Suprapubic skin (tissue), 4 donors: ENCODE measurements at places on chromosomes 11 and 22.
A peak's percentile ranks its signal among the peaks of the same experiment; 100 is the strongest.

DNA sequence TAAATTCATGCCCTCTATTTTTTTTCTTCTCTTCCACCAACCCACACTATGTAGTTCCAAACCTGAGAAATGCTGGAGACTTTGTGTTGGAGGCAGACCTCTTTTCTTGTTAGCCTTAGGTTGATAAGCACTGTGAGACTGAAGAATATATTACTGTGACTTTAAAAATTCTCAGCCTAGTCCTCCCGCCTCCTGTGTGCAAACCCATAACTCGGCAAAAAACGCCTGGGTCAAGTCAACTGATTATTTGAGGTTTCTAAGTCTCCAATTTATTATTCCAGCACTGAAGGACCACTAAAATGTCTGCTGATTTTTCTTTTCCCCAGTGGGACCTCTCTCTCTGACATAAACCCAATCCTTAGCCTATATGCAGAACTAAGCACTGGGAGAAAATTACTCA is 1946.0 kb upstream of the RAG2 start:
- no peak for DNase-seq
- no peaks in the 10 kb centered on the region for H3K36me3 ChIP-seq
- H3K27me3 ChIP-seq = no peaks in the 10 kb centered on the region
- no peak overlapping the region for H3K27ac ChIP-seq
- no peaks in the 10 kb centered on the region for H3K4me1 ChIP-seq
- no peak overlapping the region for H3K4me3 ChIP-seq

DNA sequence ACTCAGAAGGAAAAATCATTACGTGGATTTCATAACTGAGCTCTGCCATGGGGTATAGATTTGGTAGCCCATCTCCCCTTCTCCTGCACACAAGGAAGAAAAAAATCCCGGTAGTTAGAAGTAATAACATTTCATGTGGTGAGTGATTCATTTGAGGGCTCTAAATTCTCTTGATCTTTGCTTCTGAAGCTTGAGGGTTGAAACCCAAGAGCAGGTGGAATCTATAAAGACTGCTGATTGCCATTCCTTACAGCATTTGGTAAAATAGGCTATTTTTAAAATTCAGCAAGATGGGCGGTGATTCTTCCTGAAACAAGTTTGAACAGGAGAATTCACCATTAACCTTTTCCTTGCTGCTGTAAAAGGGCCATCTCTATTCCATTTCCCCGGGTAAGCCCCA is 266.1 kb downstream of the CADM1 start:
- no peaks in the 10 kb centered on the region for H3K4me1 ChIP-seq
- H3K4me3 ChIP-seq = no peak overlapping the region
- no peak for DNase-seq
- H3K27me3 ChIP-seq = no peaks in the 10 kb centered on the region

DNA sequence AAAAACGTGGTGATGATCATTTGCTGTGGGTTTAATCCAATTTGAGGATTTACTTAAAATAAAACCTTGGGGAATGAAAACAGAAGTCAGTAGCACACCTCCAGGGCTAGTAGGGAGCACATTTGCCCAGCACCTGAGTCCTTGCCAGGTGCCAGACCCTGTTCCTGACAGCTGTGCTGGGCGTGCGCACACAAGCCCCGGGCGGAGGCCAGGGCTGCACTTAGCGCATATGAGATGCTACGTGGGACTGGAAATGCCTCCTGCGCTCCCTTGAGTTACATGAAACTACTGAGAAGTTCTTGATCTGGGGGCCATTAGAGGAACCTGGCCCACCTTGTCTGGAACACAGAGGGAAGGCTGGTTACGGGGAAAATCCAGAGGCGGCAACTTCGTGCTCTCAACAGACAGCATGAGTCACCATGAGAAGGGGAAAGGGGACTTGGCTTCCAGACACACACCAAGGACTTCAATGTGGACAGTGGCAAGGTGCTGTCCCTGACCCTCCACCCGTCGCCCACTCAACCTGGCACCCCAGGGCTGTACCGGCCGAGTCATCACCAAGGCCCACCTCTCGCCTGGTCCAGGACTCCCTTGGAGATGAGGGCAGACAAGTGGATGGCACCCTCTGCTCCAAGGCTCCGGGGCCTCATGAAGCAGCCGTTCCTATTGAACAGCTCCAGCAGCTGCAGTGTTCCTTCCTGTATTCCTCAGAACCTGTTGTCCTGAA is 1468.6 kb downstream of the BRD1 start:
- H3K27ac ChIP-seq = no peak overlapping the region
- H3K36me3 ChIP-seq = no peaks in the 10 kb centered on the region
- DNase-seq = no peak
- peaks cover 23% of the 10 kb centered on the region for H3K27me3 ChIP-seq

DNA sequence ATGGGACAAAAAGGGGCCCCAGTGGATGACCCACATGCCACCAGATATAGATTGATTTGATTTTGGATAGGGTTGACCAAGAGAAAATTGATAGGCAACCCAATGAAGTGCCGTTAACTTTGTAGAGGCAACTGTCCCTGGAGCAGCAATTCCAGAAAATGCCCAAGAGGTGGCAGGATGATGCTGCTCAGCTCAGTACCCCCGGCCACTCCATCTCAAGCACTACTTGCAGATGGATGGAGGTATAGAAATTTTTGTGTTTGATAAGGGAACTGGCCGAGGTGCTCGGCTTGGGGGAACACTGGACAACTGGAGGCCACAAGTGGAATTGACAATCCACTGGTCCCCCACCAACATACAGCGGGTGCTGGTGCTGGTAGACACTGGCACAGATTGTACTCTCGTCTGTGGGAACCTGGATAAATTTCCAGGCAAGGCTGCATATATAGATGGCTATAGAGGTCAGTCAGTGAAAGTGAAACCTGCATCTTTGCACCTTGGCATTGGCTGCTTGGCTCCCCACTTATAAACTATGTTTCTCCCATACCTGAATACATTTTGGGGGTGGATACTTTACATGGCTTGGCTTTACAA is 86.3 kb downstream of the CCDC83 start:
- no peaks in the 10 kb centered on the region for H3K4me1 ChIP-seq
- H3K27ac ChIP-seq = no peak overlapping the region
- H3K36me3 ChIP-seq = no peaks in the 10 kb centered on the region
- no peak overlapping the region for H3K4me3 ChIP-seq
- H3K27me3 ChIP-seq = no peaks in the 10 kb centered on the region

GRCh38 chr11:123047266-123047946 is 14.5 kb downstream of the HSPA8 start:
- H3K4me3 ChIP-seq = no peak overlapping the region
- DNase-seq = peak; percentile 37
- H3K27me3 ChIP-seq = no peaks in the 10 kb centered on the region
- peak overlapping the region; percentile 14 for H3K27ac ChIP-seq

DNA sequence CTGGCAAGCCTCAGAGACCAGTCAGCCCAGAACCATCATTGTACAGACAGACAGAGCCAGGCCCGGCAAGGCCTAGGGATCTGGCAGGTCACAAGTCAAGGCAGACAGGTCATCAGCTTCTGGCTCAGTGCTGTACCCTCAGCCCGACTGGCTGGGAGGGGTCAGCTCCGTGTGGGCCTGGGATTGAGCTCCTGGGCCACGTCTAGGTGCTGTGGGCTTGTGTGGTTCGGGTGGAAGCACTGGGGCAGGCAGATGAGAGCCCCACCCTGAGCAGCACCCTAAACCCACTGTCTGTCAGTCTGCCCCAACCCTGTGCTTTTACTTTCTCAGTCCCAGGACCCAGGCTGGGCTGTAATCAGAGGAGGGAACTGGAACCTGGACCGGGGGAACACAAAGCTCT is 26.9 kb upstream of the P2RY2 start:
- no peak overlapping the region for H3K4me3 ChIP-seq
- H3K4me1 ChIP-seq = peaks cover 73% of the 10 kb centered on the region
- no peak overlapping the region for H3K27ac ChIP-seq
- no peaks in the 10 kb centered on the region for H3K36me3 ChIP-seq
- peak; percentile 40 for DNase-seq

GRCh38 chr11:12842933-12843636 is 166.0 kb upstream of the RASSF10 start:
- no peaks in the 10 kb centered on the region for H3K36me3 ChIP-seq
- peaks cover 61% of the 10 kb centered on the region for H3K4me1 ChIP-seq
- no peaks in the 10 kb centered on the region for H3K27me3 ChIP-seq
- H3K4me3 ChIP-seq = no peak overlapping the region

DNA sequence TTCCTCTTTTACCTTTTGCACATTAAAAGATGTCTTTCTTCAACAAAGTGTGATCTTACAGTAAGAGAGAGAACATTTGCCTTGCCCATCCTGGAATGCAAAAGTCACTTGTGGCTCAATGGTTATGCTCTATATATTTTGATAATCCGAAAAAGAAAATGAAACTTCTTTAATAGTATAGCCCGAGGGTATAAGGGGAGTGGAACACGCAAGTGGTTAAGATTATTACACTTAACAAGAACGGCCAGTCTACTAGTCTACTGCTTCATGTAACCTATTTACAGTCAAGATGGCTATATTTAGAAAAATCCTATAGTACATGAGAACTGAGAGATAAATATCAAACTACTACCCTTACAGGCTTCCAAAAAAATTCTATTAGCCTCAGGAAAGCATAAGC is 86.1 kb downstream of the CADM1 start:
- no peak overlapping the region for H3K4me3 ChIP-seq
- no peak for DNase-seq
- H3K36me3 ChIP-seq = no peaks in the 10 kb centered on the region
- no peaks in the 10 kb centered on the region for H3K27me3 ChIP-seq
- H3K27ac ChIP-seq = no peak overlapping the region

- no peaks in the 10 kb centered on the region for H3K4me1 ChIP-seq
- no peaks in the 10 kb centered on the region for H3K36me3 ChIP-seq
- DNase-seq = no peak
- peaks cover 5% of the 10 kb centered on the region for H3K27me3 ChIP-seq
Measured at GRCh38 chr22:48811885-48812284, 1015.8 kb downstream of the BRD1 start.

- no peaks in the 10 kb centered on the region for H3K27me3 ChIP-seq
- H3K4me3 ChIP-seq = no peak overlapping the region
- no peaks in the 10 kb centered on the region for H3K4me1 ChIP-seq
Measured at GRCh38 chr11:22901603-22902002, 41.3 kb upstream of the CCDC179 start.

DNA sequence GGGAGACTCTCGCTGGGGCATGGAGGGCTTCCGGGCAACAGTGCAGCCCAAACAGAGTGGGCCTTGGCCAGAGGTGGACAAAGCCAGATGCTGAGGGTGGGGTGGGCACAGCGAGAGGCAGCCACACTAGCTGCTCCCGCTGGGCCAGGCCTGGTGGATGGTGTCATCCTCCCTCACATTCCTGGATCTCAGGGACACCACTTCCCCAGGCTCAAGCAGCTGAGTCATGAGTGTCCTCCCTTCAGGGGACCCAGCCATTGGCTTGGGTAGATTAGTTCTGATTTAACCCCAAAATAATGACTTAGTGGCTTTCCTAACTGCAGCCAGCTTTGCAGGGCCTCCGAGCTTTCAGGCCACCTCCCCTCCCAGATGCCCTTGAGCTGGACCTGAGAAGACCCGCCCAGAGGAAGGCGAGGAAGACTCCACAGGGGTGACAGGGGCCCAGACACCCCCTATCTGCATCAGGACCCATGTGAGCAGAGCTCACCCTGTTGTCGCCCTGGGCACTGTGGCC is 25.9 kb upstream of the WNT7B start:
- no peak overlapping the region for H3K4me3 ChIP-seq
- no peaks in the 10 kb centered on the region for H3K36me3 ChIP-seq
- peaks cover 64% of the 10 kb centered on the region for H3K4me1 ChIP-seq
- H3K27me3 ChIP-seq = no peaks in the 10 kb centered on the region
- H3K27ac ChIP-seq = peak overlapping the region; percentile 67
- peak; percentile 85 for DNase-seq

- H3K27ac ChIP-seq = peak overlapping the region; percentile 11
- no peaks in the 10 kb centered on the region for H3K27me3 ChIP-seq
- H3K4me3 ChIP-seq = no peak overlapping the region
- H3K36me3 ChIP-seq = no peaks in the 10 kb centered on the region
- H3K4me1 ChIP-seq = peaks cover 29% of the 10 kb centered on the region
Measured at GRCh38 chr22:36258701-36259614, 6.0 kb downstream of the APOL1 start.

- no peaks in the 10 kb centered on the region for H3K36me3 ChIP-seq
- H3K4me3 ChIP-seq = no peak overlapping the region
- H3K27ac ChIP-seq = peak overlapping the region; percentile 60
- H3K27me3 ChIP-seq = no peaks in the 10 kb centered on the region
- peak; percentile 72 for DNase-seq
- peaks cover 15% of the 10 kb centered on the region for H3K4me1 ChIP-seq
Measured at GRCh38 chr11:10351765-10352641, 47.1 kb downstream of the ADM start.

DNA sequence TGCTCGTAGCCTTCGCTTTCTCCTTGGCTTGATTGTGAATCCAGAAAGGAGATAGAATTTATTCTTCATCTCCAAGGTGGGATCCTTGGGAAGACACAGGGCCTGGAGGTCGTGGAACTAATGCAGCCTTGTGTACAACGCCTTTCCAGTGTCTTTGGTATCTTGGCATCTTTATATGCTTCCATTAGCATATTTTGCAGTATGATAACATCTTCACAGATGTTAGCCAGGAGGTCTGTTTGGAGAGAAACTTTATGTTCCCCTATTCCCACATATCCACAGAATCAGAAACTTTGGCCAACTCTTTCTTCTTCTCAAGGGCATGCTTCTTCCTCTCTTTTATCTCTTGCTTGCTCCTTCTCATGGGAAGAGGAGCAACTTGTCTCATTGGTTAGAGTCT is 101.2 kb downstream of the TRIM44 start:
- no peak for DNase-seq
- no peaks in the 10 kb centered on the region for H3K4me1 ChIP-seq
- no peak overlapping the region for H3K4me3 ChIP-seq
- H3K36me3 ChIP-seq = peaks cover 3% of the 10 kb centered on the region

- peaks cover 5% of the 10 kb centered on the region for H3K4me1 ChIP-seq
- no peak overlapping the region for H3K27ac ChIP-seq
- DNase-seq = no peak
- H3K27me3 ChIP-seq = no peaks in the 10 kb centered on the region
- no peak overlapping the region for H3K4me3 ChIP-seq
- H3K36me3 ChIP-seq = no peaks in the 10 kb centered on the region
Measured at GRCh38 chr11:118099838-118100556, 13.2 kb upstream of the SMIM35 start.

DNA sequence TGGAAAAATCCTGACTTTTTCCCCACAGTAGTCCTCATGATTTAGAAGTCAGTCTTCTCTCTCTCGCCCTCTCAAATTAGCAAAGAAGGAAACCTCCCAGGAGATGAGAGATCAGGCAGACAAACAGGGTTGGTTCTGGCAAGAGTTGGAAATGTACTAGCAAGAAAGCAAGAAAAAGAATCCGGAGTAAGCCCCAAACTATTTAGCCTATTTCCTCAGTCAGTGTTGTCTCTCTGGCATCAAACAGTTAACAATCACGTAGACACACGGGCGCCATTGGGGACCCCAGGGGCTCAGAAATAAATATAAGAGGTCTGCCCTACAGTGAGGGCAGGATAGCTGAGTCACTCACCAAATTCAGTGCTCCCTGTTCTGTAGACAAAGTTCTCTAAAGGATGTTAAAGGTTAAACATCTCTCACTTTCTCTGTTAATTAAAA is 4.7 kb downstream of the C11orf52 start:
- no peak for DNase-seq
- H3K27ac ChIP-seq = peak overlapping the region; percentile 90
- no peaks in the 10 kb centered on the region for H3K27me3 ChIP-seq
- H3K4me1 ChIP-seq = peaks cover 43% of the 10 kb centered on the region
- H3K4me3 ChIP-seq = no peak overlapping the region

- H3K27ac ChIP-seq = peak overlapping the region; percentile 42
- DNase-seq = peak; percentile 78
- peaks cover 16% of the 10 kb centered on the region for H3K36me3 ChIP-seq
- peaks cover 67% of the 10 kb centered on the region for H3K4me1 ChIP-seq
Measured at GRCh38 chr11:3126901-3127691, 38.0 kb downstream of the OSBPL5 start.
